ENCODE measurements at places on chromosomes 6 and 20.

DNA sequence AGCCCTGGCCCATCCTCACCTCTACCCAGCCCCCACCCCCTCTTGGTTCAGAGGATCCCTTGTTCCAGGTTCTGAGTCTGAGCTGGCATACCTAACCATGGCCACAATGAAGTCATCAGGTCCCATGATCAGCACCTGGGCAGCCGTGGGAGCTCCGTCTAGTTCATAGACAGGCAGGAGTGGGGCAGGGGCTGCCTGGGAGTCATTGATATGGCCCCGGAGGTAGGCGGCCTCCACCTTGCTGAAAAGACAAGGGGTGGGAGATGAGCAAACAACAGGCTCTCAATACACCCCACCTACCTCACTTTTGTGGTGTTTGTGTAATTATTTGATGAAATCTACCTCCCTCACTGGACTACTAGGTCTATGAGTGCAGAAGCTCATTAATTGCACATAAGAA, 20.4 kb downstream of the GGT7 start:
- DNase-seq, result no peak

GRCh38 chr6:5941188-5941587, 65.5 kb downstream of the NRN1 start:
- no peak for DNase-seq

DNA sequence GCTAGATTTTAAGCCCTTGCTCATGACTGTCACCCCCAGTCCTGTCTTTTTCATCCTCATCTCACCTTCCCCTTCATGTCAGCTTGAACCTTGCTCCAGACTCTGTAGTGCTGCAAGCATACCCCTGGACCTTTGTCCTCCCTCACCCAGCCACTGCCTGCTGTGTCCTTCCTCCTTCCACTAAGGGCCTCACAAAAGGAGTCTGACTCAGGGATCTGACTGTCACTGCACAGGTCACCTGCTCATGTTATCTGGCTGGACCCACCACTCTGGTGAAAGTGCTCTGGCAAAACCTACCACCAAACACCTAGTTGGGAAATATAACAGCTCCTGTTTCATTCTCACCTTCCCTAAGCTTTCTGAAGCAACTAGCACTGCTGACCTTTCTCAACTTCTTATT, 151.4 kb downstream of the INSM1 start:
- DNase-seq, result no peak

DNA sequence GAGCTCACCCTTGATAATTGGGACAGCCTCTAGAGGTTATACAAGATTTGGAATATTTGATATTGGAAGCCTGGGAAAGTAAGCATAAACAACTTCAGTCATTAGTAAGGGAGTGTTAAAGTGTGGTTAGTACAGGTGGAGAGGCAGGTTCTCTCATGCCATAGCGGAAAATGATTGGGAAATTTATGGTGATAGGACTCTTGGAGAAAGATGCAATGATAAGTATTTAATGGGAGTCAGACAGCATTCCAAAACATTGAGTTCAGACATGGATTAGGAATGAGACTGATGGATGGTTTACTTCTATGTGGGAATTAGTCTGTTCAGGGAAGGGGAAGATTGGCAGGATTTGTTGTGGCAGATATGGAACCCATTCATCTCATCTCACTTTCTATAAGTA, 152.7 kb downstream of the MCHR2 start:
- no peak for DNase-seq

DNA sequence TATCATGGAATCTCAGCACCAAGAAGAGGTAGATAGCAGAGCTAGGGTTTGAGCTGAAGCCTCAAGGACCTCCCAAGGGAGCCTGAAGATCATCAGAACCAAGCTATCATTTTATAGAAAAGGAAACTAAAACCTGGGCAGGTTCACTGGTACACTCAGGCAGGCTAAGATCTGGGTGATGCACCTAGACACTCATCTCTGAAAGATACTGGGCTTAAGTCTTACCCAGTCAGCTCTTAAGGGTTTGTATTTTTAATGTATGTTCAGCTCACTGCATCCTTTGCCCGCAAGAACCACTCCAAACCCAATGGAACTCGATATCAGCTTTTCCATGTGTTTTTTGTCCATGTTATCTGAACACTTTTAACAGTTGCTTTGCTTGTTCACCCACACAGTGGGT, 78.0 kb upstream of the SLC22A16 start:
- no peak for DNase-seq

GRCh38 chr6:130503146-130503545, 137.3 kb downstream of the TMEM200A start:
- DNase-seq, result no peak

DNA sequence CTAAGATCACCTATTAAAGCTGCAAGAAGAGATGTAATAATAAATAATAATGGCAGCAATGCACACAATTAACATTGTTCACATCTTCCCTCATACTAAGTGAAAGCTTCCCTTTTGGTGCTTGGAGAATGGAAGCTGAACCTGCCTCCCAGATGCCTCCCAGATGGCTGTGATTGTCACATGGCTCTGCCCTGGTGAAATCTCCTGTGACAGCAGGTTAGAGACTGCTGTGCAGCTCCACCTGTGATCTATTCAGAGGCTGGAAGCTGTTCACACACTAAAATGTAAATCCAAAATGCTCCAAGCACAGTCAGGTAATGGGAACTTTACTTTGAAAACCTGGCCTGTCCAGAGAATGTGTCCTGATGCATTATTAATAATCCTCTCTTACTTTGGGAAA, 41.7 kb upstream of the RGS17 start:
- no peak for DNase-seq

DNA sequence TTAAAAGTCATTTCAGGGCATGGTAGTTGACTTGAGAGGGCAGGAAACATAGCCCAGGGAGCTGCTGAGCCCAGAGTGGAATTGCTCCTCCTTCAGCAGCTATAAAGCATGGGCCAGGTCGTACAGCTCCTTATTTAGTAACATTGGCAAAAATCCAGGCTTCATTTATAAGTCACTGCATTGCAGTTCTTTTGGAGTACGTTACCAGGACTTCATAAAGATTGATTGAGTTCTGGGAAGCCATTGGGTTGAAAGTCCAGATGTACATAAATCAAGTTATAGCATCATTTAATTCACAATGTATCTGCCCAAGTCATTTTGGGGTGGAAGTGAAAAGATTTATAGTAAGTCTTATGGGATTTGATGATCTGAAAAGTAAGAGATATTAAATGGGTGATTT, 53.0 kb upstream of the ANKEF1 start:
- no peak for DNase-seq

- peak; percentile 40 for DNase-seq
These were observed at the start of gene PXDC1 for GRCh38 chr6:3751077-3751729. Gene PXDC1, minus strand, starts transcription at chr6:3751713. Its CDS starts 182 bp downstream, at chr6:3751531.

GRCh38 chr6:42727087-42727611, 4.8 kb upstream of the PRPH2 start:
- no peak for DNase-seq

GRCh38 chr20:57156011-57156729, 110.3 kb downstream of the BMP7 start:
- no peak for DNase-seq

DNA sequence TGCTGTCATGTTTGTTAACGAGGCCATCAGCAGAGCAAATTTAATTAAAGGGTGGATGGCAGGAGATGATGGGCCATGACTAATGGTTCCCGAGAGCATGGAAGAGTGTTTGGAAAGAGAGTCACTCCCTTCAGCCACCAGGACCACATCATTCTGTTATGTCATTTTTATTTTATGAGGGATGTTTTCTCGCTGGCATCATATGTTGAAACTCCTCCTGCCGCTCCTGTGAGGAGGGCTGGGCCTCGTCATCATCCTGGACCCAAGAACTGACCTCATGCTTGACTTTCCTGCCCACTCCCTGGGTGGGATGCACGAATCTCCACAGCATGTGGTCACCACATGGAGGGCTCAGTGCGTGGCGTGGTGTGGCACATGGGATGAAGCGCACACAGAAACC, 86.4 kb upstream of the FRMD1 start:
- DNase-seq, result no peak

GRCh38 chr6:3251462-3252314, 7.1 kb upstream of the PSMG4 start:
- DNase-seq, result peak; percentile 77

DNA sequence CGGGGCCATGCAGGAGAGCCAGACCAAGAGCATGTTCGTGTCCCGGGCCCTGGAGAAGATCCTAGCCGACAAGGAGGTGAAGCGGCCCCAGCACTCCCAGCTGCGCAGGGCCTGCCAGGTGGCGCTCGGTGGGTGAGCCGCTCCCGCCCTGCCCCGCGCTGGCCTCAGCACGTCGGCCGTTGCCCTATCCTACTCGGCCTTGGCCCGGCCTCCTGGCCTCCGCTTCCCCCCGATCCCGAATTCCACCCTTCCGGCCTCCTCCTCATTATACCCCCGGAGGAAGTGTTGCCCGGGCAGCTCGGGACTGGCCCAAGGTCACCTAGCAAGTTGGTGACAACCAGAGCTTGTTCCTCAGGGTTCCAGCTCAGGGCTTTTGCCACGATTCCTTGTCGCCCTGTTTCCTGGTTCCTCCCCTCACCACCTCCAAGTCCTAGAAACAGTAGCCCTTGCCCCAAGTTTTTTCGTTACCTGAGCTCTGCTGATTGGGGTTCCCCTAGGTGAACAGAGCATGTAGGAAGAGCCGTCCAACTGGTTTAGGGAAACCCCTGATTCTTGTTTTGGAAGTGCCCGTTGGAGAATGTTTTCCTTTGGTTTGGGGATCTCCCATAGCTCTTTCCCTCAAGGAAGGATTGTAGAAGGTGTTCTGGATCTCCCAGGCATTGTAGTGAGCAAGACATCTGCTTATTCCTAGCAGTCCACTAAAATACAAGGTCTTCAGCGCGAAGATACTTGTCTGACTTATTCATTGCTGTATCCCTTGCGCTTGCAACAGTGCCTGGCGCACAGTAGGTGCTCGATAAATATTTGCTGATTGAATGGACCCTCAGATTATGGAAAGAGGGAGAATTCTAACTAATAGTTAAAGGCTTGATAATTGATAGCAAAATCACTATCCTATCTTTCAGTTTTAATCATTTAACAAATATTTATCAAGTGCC, 641 bp downstream of the ARFGEF2 start:
- no peak for DNase-seq

GRCh38 chr6:143999406-143999805, 8.7 kb downstream of the PLAGL1 start:
- DNase-seq, result no peak

DNA sequence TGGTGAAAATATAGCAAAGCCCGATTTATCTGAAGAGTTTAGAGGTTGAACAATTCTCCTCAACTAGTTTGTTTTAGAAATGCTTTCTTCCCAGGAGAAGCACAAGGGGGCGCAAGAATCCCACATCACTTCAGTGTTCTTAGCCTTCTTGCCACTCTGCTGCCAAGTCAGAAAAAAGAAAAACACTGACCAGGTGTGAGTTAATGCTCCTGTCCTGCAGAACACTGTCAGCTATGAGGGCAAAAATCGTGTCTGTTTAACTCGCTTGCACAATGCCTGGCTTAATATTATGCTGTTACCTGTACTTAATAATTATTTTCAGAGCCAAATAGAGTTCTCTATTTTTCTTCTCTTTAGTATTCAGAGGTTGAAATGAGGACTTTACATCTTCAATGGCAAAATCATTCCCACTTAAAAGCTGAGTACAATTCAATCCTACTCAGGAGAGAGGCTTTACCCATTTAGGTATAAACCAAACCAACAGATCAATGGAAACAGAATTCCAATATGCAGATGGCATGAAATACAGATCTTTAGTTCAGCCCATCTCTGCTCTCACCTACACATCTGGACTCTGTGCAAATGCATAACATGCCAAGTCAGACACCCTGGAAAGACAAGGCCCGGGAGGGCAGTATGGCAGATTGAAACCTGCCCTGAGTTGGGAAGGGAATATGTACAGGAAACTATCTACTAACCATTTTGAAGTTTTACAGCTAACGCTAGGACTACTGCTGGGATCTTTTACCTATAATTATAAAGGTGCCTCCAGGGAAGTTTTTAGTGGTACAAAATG, 71.4 kb upstream of the TULP1 start:
- DNase-seq, result peak; percentile 72

GRCh38 chr6:100378576-100378975, 86.1 kb downstream of the SIM1 start:
- DNase-seq, result no peak

DNA sequence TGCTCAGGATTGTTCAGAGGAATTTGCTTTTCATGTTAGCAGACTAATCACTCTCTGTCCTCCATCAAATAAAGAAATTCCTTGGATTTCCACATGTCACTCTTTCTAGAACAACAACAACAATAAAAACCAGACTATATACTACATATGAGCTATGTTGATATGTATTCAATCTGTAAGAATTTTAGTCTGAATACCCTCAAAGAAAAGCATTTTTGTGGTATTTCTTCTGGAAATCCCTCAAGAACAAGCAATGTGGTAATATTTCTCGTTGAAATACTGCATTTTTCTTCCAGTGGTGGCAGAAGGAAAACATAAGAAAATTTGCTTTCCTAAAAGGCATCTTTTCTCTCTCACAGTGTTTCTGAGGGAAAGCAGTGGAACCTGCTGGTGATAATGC, 312.6 kb upstream of the RSPO3 start:
- no peak for DNase-seq

DNA sequence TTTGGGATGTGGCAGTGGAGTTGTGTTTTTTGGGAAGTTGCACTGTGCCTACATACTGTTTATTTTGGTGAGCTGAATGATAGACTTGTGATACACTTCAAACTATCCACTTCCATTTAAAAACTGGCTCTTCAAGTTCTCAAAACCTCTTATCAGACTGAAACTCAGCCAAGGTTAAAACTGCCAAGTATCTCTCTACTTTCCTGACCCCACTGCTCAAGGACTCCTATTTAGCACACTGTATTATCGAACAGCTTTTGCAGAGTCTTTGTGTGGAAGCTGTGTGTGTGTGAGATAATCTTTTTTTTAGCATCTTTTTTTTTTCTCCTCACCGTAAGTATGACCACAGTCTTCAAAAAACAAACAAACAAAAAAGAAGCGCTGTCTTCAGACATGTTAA, 21.1 kb downstream of the STX11 start:
- no peak for DNase-seq

DNA sequence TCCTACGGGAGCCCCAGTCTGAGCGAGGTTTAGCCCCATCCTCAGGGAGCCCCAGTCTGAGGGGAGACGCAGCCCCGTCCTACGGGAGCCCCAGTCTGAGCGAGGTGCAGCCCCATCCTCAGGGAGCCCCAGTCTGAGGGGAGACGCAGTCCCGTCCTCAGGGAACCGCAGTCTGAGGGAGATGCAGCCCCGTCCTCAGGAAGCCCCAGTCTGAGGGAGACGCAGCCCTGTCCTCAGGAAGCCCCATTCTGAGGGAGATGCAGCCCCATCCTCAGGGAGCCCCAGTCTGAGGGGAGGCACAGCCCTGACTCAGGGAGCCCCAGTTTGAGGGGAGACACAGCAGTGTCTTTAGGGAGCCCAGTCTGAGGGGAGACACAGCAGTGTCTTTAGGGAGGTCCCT, 27.9 kb downstream of the VEGFA start:
- DNase-seq, result no peak

DNA sequence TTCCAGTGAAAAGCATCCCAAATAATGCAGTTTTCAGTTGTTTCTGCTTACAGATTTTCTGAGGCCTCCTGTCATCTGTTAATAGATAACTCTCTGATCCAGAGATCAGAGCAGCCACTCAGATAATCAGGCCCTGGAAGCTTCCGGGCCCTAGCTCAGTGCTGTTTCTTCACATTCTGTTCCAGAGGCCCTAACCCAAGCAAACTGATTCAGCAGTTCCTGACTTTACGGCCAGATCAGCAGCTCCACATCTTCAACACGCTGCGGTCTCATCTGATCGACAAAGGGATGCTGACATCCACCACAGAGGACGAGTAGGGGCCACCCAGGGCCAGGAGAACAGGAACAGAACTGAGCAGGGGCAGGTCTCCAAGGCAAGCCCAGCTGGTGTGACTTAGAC, 63.1 kb downstream of the CDS2 start:
- no peak for DNase-seq

GRCh38 chr6:27874016-27874415, 38.2 kb downstream of the OR2B2 start:
- DNase-seq, result no peak

GRCh38 chr6:44024574-44025219, 102.6 kb downstream of the MRPL14 start:
- DNase-seq, result no peak

Measured in naive thymus-derived CD8-positive, alpha-beta T cell (primary cell).